ENCODE measurements at places on chromosomes 12 and 14.

DNA sequence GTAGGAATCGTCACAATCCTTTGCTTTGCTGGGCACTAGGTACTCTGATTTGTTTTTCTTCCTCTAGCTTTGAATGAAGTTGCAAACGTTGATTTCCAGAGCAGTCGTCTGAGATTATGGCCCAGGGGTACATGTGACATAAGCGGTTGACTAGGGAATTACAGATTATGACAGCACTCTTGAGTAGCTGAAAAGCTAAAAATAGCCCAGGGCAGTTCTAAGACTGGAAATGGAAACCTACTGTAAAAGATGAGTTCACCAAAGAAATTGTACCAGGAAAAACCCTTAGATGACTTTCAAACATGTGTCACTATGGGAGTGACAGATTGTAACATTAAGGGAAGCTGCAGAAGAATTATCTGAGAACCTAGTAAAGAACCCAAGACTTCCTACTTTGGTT, 108.5 kb downstream of the ANO6 start:
- peak; percentile 80 for DNase-seq

GRCh38 chr12:130537051-130537450, 179.0 kb downstream of the RIMBP2 start:
- no peak for DNase-seq

GRCh38 chr12:84888861-84889260, 23.7 kb downstream of the SLC6A15 start:
- no peak for DNase-seq

DNA sequence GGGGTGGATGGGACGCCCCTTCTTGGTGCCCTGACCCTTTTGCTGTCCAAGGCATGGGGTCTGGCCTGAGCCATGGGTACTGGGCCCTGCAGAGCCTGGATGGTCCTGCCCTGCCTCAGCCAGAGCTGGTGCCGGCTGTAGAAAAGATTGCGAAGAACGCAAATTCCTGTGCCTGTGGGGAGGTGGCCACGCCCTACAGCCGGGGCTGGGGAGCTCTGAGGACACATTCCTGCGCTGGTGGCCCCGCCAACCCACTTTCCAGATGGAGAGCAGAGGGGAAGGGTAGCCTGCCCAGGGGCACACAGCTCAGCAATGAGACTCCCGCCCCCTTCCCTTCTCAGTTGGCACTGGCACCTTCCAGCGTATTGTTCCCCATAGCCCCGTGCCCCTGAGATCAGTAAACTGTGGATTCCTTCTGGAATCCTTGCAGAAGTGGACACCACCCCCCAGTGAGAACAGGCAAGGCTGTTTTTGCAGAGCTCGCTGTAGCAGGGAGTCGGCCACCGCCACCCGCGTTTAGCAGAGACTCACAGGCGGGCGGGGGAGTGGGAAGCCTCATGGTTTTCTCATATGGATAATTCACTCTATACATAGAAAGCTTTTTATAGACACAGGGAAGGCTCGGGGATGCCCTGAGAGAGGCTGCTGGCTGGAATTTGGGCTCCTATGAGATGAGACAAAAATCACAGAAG, 8.6 kb downstream of the INF2 start:
- DNase-seq: no peak

DNA sequence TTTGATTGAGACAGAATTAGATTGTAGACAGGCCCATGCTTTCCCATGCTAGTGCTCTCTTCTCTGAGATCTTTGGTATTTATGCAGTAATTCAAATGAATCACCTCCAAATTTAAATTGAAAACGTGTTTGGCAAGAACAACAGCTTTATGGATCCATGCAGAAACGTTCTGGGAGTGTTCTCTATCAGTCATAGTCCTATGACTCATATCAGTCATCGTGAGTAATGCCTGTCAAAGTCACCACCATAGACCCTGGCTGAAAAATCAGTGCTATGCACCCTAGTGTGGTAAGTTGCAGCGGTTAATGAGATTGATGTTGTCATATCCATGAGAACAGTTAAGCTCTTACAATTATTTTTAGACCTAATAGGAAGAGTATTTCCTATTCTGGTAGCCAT, 90.1 kb upstream of the FOXG1 start:
- peak; percentile 79 for DNase-seq

DNA sequence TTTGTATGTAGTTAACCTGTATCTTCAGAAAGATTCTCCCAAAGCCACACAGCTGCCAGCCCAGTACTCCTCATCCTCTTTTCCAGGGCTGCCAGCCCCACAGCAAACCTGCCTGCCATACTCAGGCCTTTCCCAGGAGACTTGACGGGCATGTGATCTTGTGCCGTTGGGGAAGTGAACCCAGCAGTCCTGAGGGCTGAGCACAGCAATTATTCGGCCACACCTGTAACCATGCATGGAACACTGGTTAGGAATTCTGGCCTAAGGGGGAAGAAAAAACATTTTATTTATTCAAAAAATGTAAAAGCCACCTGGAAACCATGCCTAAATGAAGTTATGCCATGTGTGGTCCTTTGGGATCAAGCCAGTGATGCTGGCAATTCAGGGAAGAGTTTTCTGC, 145.3 kb downstream of the GRIN2B start:
- DNase-seq: no peak

DNA sequence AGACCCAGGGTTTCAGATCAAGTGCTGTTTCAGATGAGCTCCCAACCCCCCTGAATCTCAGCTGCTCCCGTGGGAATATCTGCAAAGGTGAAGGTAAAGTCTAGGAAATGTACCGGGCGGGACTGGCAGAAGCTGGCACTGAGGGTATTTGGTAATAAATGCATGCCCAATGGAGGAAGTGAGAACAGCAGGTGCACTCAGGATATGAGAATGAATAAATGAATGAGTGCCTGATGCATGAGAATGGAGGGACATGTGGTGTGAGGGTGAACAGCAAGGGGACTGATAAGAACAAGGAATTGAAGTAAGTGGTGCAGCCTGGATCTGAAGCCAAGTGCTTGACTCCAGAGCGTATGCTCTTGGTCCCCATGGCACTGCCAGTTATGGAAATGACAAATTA, 11.6 kb downstream of the RAPGEF3 start:
- no peak for DNase-seq

GRCh38 chr14:34713681-34714319, 593 bp downstream of the CFL2 start:
- DNase-seq: peak; percentile 64

- peak; percentile 85 for DNase-seq
Observed at GRCh38 chr12:121033625-121034349, 5.3 kb downstream of the OASL start.

DNA sequence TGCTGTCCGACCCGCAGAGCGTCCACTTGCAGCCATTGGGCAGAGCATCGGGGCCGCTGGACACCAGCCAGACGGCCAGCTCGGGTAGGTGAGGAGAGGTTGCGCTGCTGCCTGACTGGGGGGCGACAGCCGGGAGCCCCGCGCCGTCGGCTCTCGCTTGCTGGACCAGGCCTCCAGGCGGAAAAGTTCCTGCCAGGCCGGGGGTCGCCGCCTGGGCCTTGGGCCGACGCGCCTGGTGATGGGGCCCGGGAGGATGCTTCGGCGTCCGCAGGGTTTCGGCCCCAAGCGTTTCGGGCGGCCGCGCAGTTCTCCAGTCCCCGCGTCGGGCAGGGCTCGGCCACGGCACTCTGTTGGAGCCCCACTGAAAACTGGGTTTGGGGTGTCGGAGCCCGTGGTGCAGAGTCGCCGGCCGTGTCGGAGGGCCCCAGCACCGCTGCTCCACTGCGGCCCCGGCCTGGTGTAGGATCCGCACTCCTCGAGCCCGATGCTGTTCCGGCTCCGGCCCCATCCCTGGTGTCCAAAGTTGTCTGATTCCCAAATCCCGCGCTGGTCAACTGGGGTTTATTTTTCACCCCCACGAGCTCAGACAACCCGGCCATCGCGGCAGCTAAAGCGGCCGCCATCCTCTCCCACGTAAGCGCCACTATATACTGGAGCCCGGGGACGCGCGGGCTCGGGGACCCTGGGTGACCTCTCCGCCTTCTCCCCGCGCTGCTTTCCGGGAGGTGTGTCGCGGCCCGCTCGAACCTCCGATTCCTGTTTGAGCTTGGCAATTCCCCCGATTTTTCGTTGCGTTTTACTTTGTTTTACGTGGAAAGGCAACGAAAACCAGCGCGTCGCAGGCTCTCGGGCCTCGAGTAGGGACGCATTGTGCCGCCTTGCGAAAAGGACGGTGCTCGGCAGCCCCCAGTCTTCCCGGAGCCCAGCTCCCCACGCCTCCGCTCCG, 872 bp downstream of the VSX2 start:
- DNase-seq: no peak

GRCh38 chr14:76486251-76486743, 110.4 kb downstream of the ESRRB start:
- DNase-seq: no peak

- no peak for DNase-seq
Observed at GRCh38 chr14:93999573-93999972, 2.5 kb downstream of the CCDC197 start.

DNA sequence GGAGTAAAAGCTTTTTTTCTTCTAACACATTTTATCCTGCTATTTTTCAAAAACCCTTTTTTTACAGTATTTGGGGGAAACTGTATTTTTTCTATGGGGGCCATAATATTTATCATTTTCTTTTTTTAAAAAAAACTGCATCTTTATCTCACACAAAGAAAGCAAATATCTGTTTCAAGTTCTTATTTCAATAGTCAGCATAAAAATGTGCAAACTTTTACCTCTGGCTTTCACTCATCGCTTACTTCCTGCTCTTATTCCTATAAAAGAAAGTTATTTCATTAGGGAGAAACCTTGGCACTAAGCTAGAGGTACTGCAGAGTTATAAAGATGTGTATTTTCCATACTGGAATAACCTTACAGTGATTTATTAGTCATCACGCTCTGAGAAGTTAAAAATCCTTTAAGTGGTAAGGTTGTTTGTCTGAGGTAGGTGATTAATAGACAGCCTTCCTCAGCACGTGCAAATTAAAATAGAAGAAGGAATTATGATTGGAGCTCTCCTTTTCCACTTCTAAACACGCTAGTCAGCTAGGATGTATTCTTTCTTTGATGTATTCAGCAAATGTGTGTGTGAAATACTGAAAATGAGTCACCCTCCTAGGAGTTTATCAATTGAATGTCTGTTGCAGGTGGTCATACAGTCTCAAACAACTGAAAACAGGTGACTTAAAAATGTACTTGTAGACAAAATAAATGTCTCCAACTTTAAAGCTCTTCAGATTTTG, 461.0 kb downstream of the GXYLT1 start:
- no peak for DNase-seq

DNA sequence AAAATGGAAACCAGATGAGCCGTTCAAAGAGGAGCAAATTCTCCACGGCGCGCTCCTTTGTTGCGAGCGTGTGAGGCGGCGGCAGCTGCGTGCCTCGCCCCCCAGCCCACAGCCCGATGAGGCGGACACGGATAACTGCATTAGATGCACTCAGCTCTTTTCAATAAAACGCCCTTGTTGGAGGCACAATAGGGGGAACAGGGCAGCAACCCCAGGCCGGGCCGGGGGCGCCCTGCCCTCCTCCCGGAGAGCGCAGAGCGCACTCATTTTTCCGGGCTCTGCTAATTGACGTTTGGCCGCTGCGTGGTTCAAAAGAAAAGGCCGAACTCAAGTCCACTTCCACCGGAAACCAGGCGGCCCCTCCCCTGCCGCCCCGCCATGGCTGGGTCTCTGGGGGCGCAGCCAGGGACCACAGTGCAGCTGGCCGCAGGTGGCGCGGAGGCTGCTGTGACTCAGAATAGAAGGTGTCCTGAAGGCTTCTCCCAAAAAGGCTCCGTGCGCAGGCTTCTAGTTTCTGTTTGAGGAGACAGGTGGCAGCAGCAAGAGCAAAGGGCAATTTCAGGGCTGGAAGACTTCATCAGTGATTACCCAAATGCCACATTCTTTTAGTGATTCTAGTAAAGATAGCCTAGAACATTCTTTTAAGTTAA, 29.0 kb upstream of the SMOC1 start:
- no peak for DNase-seq

GRCh38 chr12:68901551-68901950, 31.4 kb downstream of the CPM start:
- DNase-seq: no peak

DNA sequence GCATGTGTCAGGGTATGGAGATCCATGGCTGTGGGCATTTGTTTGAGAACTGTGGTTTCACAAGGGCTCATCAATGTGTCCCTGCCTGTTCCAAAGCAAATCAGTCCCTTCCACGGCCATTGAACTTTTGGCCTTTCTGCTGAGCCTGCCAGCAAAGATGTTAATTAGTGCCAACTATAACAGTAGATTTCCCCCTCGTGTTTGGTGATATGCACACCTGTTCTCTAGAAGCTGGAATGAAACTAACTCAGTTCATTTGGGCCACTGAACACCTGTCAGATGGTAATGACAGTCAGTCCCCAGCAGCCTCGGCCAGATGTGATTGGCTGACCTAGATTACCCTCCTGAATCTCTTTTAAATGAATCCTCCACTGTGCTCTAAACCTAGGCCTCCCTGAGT, 43.2 kb downstream of the IRAK3 start:
- no peak for DNase-seq

- peak; percentile 34 for DNase-seq
Observed at GRCh38 chr12:108507971-108508642, 7.0 kb upstream of the FICD start.

DNA sequence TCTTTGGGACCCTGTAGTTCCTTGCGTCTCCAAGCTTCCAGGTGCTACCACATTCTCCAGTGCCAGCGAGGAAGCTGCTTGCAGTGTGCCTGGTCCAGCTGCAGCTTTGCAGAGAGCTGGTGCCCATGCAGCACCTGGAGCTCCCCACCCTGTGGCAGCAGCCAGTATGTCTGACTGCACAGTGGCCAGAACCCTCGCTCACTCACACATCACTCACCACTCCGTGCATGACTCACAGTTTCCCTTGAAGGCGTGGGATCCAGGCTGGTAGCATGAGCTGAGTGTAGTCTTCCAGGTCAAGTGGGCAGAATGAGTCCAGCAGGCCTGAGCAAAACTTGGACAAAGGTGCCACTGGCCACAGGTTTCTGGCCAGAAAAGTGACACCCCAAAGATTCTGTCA, 33.6 kb downstream of the SDR9C7 start:
- DNase-seq: peak; percentile 75

DNA sequence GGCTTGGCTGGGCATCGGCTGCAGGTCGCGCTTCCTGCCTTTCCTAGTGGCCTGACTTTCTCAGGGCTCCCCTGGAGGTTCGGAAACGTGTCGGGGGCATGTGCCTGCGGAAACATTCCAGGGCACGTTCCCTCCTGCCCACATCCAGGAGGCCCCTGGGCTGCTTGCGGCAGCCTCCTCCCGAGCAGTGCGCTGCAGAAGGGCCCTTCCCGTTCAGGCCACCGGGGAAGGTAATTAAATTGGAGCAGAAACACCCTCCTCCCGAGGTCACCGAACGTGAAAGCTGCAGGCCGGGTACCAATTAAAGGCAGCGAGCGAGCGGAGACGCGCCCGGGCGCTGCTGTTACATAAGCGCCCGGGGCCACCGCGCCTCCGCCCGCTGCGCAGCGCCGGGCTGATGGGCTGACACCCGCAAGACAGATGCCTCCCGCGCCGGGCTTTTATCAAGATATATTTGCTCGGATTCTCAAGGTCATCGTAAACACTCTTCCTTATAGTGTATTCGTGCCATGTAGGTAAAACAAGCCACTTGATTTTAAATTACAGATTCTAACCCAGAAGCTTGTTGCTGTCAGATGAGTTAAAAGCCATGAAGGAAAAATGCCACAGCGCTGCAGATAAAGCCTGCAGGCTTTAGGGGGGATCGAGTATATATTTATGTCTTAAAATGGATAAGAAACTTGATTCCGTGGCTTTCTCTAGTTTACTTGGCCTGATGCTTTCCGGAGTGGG, 31.4 kb downstream of the SSPN start:
- peak; percentile 71 for DNase-seq

- no peak for DNase-seq
Observed at GRCh38 chr12:60114169-60114568, 518.3 kb downstream of the SLC16A7 start.

Data from RPMI7951 (cell line).